ENCODE measurements at places on chromosomes 11 and 22.

- DNase-seq, result no peak
Measured at GRCh38 chr11:57779276-57779675, 17.7 kb downstream of the CTNND1 start.

- DNase-seq, result no peak
Measured at GRCh38 chr22:47320560-47320959, 558.1 kb downstream of the TBC1D22A start.

GRCh38 chr11:34948696-34949095, 32.3 kb downstream of the PDHX start:
- no peak for DNase-seq

- no peak for DNase-seq
Measured at GRCh38 chr22:33593818-33594217, 326.5 kb downstream of the LARGE1 start.

DNA sequence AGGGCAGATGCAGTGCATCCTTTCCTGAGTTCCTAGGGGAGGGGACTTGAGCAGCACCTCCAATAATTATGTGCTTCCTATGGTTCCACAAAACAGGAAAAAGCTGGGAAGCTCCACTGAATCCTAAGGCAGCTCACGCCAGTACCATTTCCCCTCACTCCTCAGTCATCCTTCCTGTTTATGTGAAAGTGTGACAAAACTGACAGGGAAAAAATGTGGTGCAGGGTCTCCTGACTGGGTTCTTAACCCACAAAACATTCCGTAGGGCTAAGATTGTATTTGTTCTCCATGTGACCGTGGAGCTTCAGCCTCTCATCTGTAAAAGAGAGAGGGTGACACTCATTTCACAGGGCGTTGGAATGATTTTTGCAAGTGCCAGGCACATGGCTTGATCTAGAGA, 12.2 kb upstream of the LYVE1 start:
- DNase-seq, result no peak

DNA sequence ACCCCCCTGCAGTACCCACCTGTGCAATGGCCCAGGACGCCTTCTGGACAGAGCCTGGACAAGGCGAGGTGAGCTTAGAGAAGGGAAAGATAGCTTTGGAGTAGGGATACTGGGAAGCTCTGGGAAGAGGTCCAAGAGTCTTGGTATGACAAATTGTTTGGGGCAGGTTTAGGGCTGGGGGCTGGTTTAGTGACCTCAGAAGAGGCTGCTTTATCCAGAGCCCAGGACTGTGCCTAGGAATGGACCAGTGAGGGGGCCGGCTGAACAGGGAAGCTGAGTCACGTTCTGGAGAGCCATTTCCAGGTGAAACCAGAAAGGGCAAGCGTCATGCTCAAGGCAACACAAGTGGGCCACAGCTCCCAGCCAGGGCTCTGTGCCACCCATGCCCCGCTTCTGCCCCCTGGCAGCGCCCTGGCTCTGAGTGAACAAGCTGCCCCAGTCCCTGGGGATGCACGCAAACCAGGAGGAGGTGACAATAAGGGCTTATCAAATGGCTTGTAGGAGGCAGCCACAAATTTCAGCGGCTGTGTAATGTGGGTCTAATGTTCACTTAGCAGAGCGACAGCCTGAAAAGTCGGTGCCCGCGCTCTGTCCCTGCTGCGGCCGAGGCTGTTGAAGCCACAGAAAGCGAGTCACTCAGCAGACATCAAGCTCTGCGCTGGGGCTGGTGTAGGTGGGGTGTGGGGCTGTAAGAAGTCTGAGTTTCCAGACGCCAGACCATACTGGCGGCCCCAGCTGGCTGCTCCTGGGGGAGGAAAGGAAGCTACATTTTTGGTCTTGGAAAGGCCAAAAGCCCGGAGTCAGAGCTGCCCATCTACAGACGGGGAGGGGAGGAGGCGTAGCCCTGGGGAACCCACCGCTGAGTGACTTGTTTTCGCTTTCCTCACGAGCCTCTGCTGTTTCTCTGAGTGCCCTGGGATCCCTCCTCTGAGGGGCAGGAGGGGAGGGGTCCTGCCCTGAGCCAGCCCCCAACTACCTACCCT, 18.3 kb upstream of the SYT7 start:
- no peak for DNase-seq

DNA sequence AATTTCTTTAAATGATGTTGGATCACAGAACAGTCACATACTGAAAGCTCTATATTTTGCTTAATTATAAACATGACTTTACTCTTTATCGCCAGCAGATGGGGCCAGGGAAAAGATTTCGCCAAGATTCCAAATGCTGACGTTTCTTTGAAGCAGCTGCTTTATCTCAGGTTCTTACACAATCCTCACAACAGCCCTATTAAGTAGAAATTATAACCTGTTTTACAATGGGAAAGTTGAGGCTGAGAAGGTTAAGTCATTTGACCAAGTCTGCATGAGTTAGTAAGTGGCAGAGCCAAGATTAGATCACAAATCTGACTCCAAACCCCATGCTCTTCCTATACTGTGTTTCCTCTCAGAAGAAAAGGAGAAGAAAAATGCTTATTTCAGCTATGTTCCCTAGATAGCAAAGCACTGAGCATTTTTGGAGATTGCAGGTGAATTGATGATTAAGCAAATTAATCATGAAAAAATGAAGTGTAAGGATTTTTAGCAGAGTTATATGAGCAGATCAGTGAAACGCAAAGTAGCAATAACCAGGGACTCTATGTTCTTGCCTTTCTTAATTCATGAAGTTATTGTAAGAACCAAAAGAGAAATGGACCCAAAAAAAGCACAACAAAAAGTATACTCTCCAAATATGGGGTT, 79.0 kb downstream of the AASDHPPT start:
- peak; percentile 60 for DNase-seq

- no peak for DNase-seq
Measured at GRCh38 chr11:105754716-105755115, 144.8 kb downstream of the GRIA4 start.

DNA sequence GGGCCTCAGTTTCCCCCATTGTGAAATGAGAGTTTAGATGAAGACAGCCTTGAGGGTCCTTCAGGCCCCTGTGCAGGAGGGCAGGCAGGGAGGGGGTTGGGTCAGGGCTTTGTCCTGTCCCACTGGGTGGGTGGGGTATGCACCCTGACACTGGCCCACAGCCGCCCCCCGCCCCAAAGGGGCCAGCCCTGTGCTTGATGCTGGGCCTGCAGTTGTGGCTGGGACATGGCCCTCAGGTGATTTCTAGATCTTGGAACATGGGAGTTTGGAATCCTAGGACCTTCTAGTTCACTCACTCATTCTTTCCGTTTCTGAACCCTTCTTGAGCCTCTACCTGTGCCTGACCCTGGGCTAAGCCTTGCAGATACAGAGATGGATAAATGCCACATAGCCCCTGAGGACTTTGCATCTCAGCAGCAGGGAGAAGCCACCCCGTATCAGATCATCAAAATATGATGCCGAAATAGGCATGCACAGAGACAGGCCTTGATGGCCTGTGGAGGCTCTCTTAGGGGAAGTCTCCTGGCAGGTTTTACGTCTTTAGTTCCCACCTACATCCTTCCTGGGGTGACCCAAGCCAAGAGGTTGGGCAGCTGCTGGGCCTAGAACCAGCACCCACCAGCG, 76.0 kb downstream of the FBLN1 start:
- no peak for DNase-seq

DNA sequence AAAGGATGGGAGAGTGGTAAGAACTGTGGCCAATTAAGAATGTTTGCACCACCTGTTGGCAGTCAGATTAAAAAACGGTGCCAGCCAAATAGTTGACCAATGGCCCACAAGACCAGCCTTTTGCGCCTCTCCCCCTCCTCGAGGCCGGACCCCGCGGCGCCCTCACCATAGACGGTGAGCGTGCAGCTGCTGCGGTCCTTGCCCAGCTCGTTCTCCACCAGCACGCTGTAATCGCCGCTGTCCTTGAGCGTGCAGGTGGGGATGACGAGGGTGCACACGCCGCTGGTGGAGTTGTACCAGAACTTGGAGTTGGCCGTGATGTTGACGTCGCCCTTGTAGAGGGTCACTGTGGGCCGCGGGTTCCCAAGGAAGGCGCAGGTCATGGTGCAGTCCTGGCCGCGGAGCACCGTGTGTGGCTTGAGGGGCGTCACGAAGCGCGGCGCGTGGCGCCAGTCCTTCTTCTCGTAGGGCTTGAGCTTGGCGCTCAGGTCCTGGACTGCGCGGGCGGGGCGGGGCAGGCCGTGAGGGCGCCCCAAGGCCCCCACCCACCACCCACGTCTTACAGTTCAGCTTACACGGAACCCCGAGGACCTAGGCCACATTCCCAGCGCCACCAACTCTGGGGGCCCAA, 7.2 kb downstream of the TMEM86A start:
- no peak for DNase-seq

- no peak for DNase-seq
Measured at GRCh38 chr11:844693-845644, 2.3 kb downstream of the TSPAN4 start.

GRCh38 chr11:103681855-103682254, 354.6 kb upstream of the DDI1 start:
- DNase-seq, result no peak

DNA sequence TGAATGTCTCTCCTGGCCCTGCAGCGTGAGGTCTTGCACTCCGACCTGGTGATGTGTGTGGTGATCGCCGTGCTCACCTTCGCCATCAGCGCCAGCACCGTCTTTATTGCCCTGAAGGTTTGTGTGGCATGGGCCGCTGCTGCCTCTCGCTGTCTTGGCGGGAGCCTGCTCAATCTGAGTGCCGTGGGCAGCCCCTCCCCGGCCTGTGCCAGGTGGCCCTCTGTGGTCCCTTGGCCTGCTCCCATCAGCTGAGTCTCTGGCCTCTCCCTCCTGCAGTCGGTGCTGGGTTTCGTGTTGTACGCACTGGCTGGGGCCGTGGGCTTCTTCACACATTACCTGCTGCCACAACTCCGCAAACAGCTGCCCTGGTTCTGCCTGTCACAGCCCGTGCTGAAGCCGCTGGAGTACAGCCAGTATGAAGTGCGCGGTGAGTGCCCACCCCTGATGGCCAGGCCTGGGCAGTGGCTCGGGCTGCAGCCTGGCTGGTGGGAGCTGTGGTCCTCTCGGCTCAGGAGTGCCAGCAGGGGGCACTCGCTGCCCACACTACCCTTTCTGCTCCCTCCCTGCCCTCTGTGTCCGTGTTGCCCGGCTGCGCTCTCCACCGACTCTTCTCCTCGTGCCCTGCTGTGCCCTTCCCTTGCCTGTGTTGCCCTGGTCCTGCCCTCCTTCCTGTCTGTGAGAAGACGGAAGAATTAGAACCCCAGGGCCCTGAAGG, 10.2 kb downstream of the PCNX3 start:
- DNase-seq, result no peak

GRCh38 chr22:45996241-45997076, 19.5 kb upstream of the WNT7B start:
- no peak for DNase-seq

DNA sequence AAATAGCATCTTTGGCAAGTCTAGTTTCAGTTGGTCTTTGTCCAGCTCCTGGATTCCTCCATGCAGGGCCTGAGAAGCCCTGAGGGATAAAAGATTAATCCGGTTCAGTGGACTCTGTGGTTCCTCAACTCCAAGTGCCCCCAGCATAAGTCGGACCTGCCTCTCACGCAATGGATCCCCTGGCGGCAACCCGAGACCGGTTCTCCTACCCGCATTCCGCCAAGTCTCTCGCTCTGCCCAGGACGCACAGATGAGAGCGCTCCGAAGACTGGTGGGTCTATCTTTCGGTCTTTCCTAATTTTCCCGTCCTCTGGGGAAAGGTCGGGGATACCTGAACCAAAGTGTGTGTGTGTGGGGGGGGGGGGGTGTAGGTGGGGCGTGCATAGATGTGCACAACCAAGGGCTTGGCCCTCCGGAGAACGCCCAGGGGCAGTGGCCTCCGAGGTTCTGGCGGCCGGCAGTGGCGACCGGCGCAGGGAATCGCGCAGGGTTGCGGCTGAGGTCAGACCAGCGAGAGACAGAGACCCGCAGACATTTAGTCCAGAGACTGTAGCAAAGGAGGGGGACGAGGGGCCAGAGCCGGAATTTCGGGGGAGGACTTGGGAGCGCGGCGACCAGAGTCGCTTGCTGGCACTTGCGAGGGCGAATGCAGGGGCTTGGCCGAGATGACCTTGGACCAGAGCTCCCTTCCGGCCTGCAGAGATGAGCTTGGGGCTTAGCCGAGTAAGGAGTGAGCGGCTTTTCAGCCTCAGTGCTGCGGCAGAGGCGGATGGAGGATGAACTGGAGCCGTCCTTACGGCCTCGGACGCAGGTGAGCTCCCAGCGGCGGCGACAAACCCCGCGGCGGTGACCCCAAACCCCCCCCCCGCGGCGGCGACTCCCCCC, 712 bp upstream of the SLC2A11 start:
- peak; percentile 63 for DNase-seq

GRCh38 chr11:120222916-120223315, 12.1 kb downstream of the OAF start:
- no peak for DNase-seq

- DNase-seq, result no peak
Measured at GRCh38 chr22:42833104-42833503, 24.0 kb downstream of the ARFGAP3 start.

- DNase-seq, result no peak
Measured at GRCh38 chr11:17642370-17642769, 77.0 kb upstream of the MYOD1 start.

DNA sequence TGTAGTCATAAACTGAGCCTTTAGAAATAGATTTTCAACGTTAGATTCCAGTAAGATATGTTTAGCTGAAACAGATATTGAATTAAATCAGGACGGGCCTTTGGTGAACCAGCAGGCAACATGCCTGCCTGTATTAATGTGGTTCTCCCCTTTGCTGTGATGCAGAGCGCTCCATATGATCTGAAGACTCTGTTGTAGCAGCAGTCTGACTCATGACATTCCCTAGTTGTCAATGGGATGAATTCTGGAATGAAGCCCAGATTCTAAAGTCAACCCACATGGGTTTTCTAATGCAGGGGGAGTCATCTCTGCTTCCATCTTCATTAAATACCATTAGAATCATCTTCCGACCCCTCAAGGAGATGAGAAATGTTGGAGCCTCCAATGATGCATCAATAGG, 864.5 kb downstream of the NTM start:
- DNase-seq, result no peak

DNA sequence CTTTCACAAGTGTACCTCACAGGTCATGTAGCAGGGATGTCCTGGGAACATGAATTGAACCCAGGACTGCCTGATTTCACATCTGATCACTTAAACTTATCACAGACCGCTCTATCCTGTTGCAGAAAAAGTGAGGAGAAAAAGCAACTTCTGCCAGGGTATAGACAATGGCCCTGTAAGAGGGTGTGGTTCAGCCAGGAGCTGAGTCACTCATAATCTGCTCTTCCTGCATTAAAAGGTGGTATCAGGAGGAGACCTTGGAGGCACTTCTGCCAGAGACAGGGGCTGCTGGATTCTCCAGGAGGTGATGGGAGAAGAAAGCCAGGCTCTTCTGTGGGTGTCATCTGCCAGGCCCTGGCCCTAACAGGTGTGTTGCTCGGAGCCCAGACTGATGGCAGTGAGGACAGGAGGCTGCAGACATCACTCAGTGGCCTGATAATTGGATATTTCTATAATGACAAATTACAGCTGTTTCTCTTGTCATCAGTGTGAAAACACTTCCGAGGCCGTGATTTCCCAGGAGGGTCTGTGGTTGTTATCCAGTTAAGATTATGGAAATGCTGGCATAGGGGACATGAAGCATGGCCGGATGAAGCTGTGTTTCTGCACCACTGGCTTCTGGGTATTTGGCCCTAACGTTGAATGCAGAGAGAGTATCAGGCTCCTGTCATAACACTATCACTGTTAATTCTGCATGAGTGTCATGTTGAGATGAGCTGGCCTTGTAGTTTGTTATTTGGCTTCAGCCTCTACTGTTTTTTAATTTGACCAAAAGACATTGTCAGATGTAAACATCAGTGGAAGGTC, 125.1 kb upstream of the ZBED5 start:
- no peak for DNase-seq
